ENCODE measurements at places on chromosomes 4 and X.

- no peak for DNase-seq
These were observed 448.6 kb downstream of the ZIC3 start for GRCh38 chrX:138014577-138014976.

DNA sequence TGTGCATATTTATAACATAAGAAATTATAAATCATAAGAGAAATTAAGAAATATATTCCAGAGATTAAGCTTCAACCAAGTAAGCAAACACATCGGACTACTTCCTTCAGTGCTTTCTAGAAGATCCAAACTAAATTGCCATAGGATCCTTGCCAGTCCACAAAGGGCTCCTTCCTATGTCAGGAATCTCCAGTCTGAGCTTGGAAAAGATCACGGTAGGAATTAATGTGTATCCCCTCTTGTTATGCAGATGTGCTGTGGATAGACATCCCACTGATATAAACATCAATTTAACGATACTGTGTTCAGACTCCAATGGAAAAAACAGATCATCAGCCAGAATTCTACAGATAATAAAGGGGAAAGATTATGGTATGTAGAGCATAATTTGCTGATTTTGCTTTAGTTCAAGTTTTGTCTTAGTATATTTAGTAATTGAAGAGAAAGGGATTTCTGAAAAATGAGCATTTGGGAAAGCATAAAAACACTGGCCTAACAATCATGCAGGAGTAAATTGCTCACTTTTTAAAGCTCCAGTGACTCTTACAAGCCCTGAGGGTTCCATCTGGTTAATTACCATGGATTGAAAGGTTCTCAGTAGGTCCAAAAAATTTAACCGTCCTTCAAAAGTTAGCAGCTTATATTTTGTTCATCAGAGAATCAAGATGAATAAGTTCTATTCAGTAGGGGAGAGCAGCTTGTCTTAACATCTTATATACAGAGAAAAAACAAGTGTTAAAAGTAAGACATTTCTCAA is 65.9 kb downstream of the HHIP start:
- no peak for DNase-seq

DNA sequence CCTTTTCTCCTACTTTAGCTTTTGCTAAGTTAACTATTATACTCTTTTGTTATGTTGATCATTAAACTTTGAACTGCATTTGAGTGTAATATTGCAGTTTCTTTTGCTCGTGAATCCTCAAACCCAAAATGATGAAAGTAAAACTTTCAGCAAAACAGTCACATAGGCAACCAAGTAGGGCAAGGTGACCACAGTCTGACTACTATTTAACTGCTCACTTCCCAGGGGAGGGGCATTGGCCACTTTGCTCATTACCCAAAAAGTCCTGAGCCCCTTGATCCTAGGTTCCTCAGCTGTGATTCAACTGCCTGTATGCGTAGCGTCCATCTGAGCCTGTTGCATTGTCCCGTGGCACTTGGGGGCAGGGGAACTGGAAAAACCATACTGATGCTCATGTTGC is 17.0 kb downstream of the RBMX2 start:
- no peak for DNase-seq

DNA sequence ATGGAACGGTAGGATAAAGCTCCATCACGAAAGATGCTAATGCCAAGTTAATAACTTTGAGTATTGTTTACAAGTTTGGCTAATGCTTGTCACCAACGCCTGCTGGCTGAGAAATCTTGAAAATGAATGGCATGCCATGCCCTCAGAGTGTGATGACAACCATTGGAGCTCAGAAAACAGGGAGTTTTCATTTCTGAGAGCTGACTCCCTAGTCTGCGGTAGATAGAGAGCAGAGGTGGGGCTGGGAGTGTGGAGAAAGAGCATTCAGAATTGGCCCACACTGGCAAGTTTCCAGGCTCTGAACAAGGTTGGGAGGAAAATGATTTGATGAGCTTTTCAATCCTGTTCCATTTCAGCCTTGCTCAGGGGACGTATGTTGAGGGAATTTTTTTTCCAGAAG is 183.9 kb downstream of the CPEB2 start:
- DNase-seq, result no peak

- DNase-seq, result no peak
These were observed 691 bp downstream of the MAGED1 start for GRCh38 chrX:51893931-51894696.

DNA sequence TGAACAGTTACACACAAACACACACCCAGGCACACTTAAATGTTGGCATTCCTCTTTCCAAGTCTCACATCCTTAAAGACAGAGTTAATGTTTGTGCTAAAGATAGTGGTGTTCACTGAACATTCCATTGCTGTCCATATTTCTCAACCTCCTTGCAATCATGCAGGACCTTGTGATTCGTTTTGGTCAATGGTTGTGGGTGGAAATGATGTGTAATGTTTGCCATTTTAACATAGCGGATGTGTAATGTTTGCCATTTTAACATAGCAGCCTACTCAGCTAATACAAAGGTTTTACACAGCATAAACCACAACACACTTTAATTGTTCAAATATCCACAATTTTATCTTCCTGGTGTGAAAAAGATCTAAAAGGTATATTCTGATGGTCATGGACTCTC is 93.9 kb downstream of the CEP44 start:
- DNase-seq, result no peak

DNA sequence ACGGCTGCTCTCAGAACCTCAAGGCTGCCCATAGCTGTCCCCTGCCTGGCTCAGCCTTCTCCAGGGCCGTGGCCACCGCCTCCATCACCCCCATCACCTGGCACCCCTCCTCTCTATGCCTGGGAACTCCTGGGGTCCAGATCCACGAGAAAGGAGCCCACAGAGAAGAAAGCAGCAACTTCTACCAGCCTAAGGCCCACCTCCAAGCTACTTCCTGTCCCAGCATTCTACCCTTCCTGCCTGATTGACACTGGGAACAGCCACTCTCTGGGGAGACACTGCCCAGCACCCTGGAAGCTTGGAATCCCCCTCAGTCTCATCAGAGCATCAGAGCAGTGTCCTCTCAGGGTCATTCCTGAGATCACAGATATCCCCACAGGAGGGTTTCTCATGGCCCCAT is 36.9 kb upstream of the PROM1 start:
- DNase-seq, result no peak

- peak; percentile 23 for DNase-seq
These were observed 45.2 kb upstream of the DCLK2 start for GRCh38 chr4:150033081-150033480.

DNA sequence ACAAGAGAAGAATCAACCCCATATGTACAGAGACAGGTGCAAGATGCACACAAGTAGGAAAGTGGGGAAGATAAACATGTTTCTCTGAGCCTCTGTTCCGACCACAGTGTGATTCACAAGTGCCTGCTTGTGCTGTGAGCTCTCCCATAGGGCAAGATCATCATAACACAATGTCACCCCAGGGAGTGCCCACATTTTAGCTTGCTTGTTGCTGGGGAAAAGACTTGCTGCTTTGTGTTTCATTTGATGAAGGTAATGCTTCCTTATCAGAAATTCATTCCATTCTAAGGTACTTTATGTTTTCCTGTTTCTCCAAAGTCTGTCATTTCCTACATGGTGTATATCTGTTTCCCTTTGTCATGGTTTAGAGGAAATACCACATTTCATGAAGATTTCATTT is 304.5 kb upstream of the DIPK2B start:
- no peak for DNase-seq

GRCh38 chr4:6493658-6494304 is 21.4 kb upstream of the PPP2R2C start:
- no peak for DNase-seq

DNA sequence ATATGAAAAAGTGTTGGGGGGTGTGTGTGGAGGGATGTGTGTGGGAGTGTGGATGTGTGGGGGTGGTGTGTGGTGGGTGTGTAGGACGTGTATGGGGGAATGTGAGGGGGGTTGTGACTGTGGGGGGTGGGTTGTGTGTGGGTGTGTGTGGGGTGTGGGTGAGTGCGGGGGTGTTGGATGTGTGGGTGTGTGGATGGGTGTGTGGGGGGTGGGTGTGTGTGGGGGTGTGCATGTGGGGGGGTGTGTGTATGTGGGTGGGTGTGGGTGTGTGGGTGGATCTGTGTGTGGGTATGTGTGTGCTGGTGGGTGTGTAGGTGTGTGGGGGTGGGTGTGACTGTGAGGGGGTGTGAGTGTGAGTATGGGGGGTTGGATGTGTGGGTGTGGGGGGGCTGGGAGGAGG is 47.8 kb downstream of the KDR start:
- no peak for DNase-seq

- peak; percentile 76 for DNase-seq
These were observed 92.3 kb downstream of the REPS2 start for GRCh38 chrX:17038681-17039161.

GRCh38 chrX:31934842-31935370 is 863.1 kb upstream of the FTHL17 start:
- no peak for DNase-seq

DNA sequence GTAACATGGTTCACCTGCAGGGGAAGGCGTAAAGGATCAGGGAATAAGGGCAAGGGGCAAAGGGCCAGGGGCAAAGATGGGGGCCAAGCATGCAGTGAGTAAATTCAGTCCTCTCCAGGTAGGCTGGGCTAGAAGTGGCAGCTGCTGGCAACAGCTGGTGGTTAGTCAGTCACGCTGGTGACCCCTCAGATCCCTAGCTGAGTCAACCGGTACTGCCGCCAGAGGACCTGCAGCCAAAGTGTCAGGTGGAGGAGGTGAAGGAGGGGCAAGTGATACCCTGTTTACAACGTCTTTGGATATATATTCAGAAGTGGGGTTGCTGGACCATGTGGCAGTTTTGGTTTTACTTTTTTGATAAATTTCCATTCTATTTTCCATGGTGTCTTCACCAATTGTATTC is 24.6 kb upstream of the NAP1L2 start:
- DNase-seq, result no peak

GRCh38 chr4:186887291-186887700 is 163.6 kb upstream of the FAT1 start:
- DNase-seq, result no peak

GRCh38 chr4:1795299-1796195 is 2.5 kb downstream of the FGFR3 start:
- no peak for DNase-seq

- DNase-seq, result no peak
These were observed 36.2 kb downstream of the ZFP42 start for GRCh38 chr4:188031751-188032150.

DNA sequence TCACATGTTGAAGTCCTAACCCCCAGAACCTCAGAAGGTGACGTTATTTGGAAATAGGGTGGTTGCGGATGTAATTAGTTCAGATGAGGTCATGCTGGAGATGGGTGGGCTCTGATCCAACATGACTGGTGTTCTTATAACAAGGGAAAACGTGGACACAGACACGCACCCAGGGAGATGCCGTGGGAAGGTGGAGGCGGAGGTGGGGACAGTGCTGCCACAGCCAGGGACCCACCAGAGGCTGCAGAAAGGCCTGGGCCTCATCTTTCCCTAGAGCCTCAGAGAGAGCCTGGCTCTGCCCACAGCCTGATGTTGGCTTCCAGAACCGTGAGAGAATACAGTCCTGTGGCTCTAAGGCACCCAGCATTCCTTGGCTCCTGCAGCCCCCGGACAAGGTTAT is 7.9 kb upstream of the HMX1 start:
- DNase-seq, result no peak

DNA sequence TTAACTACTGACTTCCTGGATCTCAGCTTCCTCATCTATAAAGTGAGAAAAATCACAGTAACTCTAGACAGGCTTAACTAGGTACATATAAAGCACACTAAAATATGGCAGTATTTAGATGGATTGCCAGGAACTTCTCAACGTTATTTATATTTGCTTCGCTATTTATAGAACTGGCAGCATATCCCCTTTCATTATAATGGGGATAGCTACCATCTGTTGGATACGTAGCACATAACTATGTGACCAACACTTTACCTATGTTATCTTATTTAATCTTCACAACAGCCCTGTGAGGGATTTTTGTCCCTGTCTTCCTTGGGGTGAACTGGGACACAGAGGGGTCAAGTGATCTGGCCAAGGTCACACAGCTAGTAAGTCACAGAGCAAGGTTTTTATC is 64.6 kb downstream of the ENPEP start:
- no peak for DNase-seq

DNA sequence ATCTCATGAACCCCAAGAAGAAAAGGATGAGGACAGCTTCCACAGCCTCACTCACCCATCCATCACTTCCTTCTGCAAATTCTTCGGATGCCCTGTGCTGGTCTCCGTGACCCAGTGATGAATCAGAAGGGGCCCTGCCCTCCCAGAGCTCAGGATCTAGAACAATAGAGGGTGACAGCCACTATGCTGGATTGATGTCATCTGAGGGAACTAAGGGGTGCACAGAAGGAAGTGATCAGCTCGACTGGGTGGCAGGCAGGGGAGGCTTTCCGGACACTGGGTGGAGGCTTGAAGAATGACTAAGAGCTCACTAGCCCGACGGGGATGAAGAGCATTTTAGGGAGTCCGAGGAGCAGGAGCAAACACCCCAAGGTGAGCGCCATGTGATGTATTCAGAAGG is 1.4 kb upstream of the ZNF185 start:
- no peak for DNase-seq

GRCh38 chr4:74323663-74324062 is 15.4 kb downstream of the EPGN start:
- DNase-seq, result no peak

GRCh38 chr4:48620093-48620492 is 130.0 kb downstream of the ZAR1 start:
- DNase-seq, result no peak

GRCh38 chrX:13695601-13696115 is 6.7 kb downstream of the RAB9A start:
- DNase-seq, result no peak

- DNase-seq, result no peak
These were observed 204.7 kb upstream of the GABRA2 start for GRCh38 chr4:46594661-46595060.

- DNase-seq, result no peak
These were observed 645 bp upstream of the RAB28 start for GRCh38 chr4:13484749-13485221.

- peak; percentile 81 for DNase-seq
These were observed 133.6 kb upstream of the S100G start for GRCh38 chrX:16516232-16516876.

DNA sequence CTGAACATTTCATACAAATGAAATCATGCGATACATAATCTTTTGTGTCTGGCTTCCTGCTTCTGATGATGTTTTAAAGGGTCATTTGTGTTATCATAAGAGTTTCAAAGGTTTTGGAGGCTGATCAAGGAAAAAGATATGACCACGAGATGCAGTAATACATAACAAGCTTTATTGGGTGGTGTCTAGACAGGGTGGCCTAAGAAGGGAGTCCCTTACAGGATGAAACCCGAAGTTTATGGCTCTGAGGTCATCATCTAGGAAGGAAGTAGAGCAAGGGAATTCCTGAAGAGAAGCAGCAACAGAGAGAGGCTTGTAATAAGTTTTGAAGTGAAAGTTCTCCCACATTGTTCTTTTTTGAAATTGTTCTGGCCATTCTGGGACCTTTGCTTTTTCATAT is 40.8 kb upstream of the SOD3 start:
- no peak for DNase-seq

GRCh38 chr4:175784986-175785525 is 27.0 kb downstream of the GPM6A start:
- DNase-seq, result no peak

GRCh38 chr4:156536661-156537060 is 434.9 kb downstream of the PDGFC start:
- DNase-seq, result no peak

- peak; percentile 67 for DNase-seq
These were observed 57.4 kb downstream of the TSC22D3 start for GRCh38 chrX:107718156-107718621.

Measured in fibroblast of skin of left biceps (primary cell).